ENCODE measurements at places on chromosomes 11 and 22.

- no peak for DNase-seq
These were observed 2.5 kb upstream of the ZDHHC8 start for GRCh38 chr22:20128902-20129746.

- DNase-seq: no peak
These were observed 187.5 kb downstream of the SWAP70 start for GRCh38 chr11:9851366-9851765.

DNA sequence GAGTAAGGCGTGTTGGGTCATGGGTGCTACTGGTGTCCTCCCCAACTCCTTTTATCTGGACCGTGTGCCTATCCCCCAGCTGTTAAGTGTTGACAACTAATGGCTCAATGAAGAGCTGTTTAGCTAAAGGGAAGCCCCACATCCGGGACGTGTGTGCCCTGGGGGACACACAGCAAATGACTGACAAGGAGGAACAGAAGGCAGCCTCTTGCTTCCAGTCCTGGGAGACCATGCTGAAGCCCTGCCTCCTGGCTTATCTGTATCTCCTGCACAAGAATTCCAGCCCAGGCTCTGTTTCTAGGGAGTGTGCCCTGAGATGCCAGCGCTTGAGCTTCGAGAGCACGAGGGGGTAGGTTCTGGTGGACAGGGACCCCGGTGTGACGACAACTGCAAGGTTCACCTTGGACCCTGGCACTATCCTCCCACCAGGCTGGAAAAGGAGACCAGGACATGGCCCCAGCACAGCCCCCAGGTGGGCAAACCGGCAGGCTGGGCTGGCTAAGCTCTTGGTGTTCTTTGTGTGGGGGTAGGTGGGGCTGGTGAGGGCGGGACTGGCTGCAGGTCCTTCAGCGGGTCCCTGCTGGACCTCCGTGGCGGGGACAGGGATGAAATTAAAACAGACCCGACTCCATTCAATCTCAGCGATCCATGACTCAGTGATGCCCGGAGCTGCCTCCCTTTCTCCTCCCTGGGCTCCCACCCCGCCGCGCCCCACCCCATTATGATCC, 21.0 kb downstream of the ASCL2 start:
- DNase-seq: no peak

DNA sequence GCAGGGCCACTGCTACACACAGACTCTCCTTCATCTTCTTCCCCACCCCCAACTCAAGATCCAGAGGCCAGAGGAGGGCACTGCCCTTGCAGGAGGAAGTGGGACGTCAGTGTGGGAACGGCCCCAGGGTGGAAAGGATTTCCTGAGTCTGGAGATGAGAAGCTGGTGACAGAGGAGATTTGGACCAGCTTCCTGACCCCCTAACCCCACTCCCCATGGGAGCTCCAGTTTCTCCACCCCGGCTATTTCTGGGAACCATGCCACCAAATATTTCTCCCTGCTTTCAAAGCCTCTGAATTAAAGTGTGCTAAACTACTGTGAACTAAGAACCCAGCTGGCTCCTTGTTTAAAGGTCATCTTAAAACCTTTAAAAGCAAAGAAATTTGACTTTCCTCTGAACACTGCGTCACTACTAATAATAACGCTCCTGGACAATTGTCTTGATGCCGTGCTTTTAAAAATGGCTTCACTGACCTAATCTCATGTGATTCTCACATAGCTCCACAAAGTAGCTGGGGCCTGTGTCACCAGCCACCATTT, 46.6 kb downstream of the CWC15 start:
- DNase-seq: no peak

DNA sequence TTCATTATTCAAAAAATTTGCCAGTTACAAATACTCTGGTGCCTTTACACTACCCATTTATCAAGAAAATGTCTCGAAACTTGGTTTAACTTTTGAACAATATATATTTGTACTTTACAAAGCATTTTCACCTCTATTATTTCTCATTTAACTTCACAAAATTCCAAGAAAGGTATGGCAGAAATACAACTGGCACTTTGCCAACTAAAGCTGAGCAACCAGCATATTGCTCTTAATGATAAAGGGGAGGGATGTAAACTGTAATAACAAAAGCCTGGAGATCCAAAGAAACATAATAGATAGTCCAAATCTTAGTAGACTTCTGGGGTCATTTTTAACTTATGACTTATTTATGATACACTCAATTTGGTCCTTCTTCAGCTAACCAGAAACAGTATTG, 7.7 kb downstream of the PITPNB start:
- DNase-seq: no peak

DNA sequence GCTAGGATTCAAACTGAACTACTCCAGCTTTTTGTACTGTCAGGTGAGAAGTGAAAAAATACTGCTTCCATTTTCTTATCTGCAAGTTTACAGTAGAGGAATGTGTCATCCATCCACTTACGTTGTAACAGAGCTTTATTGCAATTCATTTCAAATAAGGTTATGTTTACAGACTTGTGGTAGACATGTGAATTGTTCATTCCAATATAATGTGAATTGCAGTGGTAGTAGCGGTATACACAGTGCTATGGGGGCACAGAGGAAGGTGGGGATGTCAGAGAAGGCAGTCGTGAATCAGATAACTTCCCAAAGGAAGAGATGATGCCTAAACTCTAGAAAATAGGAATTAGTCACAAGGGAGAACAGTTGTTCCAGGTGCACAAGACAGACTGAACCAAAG, 42.5 kb downstream of the CEP57 start:
- DNase-seq: no peak

DNA sequence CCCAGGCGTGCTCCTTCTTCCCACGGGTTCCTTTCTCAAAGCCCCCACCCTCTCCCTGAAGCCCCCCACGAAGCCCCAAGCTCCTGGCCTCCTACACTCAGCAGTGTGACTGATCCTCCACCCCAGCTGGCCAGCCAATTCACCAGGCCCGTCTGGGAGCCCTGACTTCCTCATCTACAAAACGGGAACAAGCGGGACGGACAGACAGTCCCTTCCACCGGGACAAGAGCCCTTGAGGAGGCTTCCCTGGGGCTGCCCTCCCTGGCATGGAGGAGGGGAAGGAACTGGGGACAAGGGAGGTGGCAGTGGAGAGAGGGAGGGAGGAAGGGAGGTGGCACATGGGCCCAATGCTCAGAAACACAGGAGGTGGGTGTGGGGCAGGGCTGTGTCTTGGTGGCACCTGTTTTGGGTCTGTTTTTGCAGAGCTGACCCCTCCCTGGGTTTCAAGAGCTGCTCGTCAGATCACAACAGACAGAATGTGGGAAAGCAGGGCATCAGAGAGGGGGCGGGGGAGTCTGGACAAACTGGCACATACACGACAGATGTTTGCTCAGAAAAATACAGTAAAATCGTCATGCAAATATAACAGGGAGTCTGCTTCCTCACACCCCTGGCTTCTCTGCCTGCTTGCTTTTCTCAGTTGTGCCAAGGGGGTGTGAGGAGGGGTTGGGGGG, 56.8 kb downstream of the ELFN2 start:
- DNase-seq: no peak

All from stimulated activated CD4-positive, alpha-beta T cell treated with anti-CD3 and anti-CD28 coated beads, TNF-alpha, amount 100 ng/mL, for 1 hour (primary cell).